Suprapubic skin (tissue), 4 donors: ENCODE measurements at places on chromosomes 13 and 19. TPM values are rescaled to one million over a fixed set of nuclear protein-coding genes. Genes with fewer than 3 reads are reported as not detected.

DNA sequence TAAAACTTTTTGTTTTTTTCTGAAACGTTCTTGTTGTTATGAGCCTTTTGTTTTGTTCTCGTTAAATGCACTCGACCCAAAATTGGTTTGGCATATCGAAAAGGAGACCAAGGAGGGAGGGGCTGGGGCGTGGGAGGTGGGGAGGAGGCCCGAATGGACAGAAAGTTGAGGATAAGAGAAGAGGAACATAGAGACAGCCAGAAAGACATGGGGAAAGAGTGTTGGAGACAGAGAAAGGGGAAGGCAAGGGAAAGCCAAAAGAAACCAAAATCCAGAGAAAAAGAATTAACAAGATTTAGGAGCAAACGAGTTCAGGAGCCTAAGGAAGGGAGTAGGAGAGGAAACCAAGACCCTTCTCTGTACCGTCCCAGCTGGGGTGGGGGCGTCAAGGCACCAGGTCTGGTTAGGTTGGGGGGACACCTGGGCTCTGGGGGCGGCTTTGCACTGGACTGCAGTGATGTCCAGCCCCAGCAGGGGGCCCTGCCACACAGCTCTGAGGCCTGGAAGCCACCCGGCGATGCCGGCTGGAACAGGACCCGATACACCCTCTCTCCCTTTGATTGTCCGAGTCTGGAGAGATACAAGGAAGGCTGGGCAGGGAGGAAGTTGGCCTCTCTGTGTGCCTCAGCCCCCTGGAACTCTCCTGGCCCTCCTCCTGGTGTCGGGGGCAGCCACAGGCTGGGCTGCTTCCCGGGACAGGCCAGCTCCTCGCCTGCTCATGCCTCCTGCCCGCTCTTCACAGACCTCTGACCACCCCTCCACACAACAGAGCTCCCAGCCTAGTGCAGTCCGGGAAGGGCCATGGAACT lies 11.6 kb upstream of the ASF1B start:
- no peak for DNase-seq

DNA sequence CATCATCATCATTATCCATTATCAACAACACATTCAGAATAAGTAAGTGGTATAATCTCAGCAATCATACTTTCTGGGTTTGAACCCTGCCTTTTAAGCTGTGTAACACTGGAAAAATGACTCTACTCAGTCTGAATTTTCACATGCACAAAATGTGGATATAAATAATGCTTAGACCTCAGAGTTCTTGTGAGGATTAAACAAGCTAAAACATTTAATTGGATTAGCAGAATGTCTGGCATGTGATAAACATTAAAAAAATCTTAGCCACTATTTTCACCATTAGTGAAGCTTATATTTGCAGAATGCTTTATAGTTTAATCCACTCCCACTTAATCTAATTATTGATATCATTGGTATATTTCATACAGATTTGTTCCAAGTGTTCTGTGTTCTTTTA lies 412.3 kb downstream of the RFC3 start:
- no peak for DNase-seq

GRCh38 chr13:113488283-113488682 lies 2.2 kb downstream of the DCUN1D2 start:
- no peak for DNase-seq

- no peak for DNase-seq
Observed at GRCh38 chr19:35666251-35666913, at the start of gene UPK1A. Gene UPK1A, plus strand, starts transcription at chr19:35666517. Its CDS starts 296 bp downstream, at chr19:35666813.

DNA sequence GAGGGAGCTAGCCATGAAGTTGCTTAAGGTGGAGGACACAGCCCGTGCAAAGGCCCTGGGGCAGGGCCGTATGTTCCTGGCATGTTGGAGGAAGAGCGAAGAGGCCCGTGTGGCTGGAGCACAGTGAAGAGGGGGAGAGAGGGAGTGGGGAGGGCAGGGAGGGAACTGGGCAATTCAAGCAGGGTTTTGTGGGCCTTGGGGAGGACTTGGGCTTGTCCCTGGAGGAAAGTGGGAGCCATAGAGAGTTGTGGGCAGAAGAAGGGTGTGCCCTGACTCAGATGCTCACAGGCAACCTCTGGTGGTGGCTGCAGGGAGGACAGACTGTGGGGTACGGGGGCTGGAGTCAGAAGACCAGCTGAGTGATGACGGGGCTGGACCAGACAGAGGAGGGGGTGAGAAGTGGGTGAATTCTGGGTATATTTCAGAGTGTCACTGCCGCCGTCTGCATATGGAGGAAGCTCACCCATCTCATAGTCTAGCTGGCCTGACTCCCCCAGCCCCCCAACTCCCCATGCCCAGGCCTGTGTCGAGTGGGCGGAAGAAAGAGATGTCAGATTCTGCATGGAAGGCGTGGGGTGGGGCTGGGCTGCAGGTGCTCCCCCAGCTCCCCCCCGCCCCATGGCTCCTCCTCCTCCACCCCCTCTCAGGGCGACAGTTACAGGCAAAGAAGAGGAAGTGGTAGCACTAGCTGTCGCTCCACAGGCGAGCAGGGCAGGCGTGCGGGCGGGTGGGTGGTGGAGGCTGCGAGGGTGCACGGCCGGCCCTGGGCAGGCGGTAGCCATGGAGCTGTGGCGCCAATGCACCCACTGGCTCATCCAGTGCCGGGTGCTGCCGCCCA lies at the start of gene VAV1:
Gene VAV1 (plus strand): TSS at position 681 of the 838 bp plus-strand sequence. CDS start 100 bp downstream, at position 781.
- peak; percentile 84 for DNase-seq

DNA sequence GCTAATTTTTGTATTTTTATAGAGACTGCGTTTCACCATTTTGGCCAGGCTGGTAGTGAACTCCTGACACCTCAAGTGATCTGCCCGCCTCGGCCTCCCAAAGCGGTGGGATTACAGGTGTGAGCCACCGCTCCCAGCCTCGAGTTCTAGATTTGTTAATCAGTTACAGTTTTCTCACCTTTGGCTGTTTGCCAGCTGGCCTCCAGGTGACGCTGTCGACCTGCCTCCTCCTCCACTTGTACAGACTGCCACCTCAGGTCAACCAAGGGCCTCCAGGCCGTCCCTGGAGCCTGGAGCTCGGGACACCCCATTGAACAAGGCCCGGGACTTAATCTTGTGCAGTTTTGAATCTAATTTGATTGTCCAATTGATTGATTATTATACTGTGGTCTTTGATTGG lies 45.5 kb downstream of the IER2 start:
- no peak for DNase-seq

GRCh38 chr13:34435338-34435737 lies 506.7 kb upstream of the NBEA start:
- no peak for DNase-seq

DNA sequence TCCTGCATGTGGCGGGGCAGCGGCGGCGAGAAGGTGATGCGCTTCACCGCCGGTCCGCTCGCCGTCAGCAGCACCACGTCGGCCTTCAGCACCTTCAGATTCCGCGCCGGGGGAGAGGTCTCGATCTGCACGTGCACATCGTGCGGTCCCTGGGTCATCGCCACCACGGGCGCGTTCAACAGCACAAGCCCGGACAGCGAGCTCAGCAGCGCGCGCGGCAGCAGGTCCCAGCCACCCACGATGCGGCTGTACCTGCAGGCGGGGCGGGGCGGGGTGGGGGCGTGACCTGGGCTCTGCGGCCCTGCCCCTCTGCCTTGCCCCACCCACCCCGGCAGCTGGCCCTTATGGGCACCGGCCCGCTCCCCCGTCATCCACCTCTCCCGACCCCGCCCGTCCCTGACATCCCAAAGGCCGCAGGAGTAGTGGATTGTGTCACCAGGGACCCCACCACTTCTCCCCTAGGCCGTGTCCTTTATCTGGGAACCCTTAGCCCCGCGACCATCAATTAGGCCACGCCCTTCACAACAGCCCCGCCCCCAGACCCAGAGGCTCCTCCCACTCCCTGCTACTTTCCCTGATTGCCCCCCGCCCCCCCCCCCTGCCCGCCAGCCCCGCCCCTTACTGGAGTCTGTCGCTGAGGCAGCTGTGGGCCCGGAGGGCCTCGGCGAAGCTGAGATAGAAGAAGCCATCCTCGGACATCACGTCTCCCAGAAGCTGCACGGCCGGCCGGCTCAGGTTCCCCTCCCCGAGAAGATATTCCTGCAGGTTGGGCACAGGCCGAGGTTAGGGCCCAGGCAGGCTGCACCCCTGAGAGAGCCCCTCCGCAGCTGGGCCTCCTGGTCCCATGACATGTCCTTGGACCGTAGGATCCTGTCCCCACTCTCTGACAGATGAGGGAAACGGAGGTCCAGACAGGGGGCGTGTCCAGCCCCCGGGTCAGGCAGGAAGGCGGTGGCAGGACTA lies 6.1 kb downstream of the IL4I1 start:
- peak; percentile 76 for DNase-seq

DNA sequence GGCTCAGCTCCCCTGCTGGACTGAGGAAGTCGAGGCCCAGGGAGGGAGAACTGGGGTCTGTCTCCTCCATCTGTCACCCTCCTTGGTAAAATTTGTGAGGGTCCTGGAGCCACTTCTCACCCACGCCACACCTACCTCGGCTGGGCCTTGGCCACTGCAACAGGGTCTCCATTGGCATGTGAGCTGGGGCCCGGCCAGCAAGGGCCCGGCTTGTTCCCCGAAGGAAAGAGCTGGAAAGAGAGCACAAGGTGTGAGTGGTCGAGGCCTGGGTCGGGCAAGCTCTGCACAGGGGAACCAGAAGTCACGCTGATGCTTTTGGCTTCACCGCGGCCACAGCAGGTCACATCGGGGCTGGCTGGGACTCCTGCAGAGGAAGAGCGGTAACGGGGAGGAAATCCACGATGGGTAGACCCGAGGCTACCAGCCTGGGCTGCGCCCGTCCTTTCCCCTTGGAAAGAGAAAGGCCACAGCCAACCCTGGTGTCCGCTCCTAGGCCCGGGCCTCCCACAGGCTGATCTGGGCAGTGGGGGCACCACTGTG lies 9.0 kb downstream of the NANOS3 start:
- no peak for DNase-seq

- DNase-seq = no peak
Observed at GRCh38 chr19:42122691-42123607, 9.3 kb downstream of the POU2F2 start.

DNA sequence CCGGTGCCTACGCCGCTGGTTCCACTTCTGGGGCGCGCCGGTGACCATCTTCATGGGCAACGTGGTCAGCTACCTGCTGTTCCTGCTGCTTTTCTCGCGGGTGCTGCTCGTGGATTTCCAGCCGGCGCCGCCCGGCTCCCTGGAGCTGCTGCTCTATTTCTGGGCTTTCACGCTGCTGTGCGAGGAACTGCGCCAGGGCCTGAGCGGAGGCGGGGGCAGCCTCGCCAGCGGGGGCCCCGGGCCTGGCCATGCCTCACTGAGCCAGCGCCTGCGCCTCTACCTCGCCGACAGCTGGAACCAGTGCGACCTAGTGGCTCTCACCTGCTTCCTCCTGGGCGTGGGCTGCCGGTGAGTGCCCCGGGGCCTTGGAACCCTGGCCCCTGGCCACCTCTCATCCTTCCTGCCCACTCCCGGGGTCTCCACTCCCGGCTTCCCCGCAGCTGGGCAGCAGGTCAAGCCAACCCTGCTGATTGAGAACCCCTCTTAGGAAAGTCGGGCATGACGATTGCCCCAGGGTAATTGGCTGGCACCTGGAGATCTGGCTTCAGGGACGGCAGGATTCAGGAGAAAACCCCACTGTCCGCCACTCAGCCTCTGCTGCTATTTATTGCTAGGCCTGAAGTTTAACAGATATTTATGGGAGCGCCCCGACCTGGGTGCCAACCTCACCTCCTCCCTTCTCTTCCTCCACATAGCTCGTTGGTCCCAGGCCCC lies 39.1 kb downstream of the TRPM4 start:
- no peak for DNase-seq

DNA sequence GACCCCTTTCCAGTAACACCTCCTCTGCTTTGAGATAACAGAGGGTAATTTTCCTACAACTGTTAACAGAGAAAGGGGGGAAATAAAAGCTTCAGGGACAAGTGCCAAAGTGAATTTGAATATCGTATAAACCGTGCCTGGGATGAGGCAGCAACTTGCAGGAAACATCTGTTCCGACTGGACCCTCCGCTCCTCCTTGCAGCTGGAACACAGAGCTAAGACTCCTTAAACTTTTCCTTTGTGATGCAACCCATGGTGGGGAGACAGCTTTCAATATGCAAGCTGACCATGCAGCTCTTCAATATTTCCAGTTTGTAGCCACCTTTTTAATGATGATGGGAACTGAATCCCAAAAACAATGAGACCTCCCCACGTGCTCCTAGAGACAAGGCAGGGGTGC lies 432.6 kb downstream of the ZNF536 start:
- DNase-seq = no peak

GRCh38 chr19:41296433-41296871 lies 13.5 kb upstream of the CCDC97 start:
- DNase-seq = no peak

The NCR1 gene
- not detected for total RNA-seq

The ACP7 gene
- total RNA-seq = 15.0 TPM

DNA sequence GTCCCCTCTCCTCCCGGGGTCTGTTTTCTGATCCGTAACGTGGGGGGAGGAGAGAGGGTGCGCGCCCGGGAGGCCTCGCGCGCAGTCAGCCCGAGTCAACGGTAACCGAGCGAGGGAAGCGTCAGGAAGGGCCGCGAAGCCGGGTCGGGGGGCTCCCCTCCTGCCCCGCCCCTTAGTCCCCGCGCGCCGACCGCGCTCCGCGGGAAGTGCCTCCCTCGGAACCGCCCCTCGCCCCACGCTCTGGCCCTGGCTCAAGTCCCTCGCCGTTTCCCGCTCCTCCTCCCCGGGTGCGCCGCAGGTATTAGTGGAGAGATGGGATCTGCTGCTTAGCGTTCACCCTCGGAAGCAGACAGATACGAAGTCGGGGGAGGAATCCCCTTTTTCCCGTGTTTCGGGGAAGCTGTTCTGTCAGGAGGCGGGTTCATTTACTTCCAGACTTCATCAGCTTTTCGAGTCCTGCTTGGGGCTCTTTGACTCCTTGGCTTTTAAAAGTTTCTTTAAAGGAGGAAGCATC lies 770 bp downstream of the HNRNPM start:
- DNase-seq = peak; percentile 80

- DNase-seq = no peak
Observed at GRCh38 chr13:113337976-113338375, 26.0 kb downstream of the GRTP1 start.

The GPR12 gene
- total RNA-seq = 8.3 TPM

DNA sequence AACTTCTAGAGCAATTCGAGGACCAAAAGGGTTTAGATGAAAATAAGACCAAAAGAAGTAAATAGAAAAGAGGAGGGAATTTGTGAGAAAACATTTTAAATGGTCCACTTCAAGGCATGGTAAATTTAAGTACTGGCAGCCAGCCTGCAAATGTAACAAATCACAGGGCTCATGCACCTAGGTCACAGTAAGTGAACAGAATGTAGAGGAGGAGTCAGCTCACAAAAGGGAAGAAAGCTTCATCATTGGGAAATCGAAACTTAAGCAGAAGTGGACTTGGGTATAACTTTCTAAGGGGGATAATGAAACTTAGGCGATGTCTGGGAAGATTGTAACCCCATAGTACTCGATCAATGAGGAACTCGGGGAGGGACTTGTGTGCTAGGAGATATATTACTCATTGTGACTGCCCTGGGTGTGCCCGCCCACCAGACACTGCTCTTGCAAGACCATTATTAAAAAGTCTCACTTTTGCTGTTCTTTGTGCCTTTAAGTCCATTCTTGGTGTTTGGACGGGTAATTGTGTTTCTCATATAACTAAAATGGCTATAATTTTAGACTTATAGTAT lies 1053.6 kb upstream of the MIR17HG start:
- no peak for DNase-seq

GRCh38 chr13:21960108-21960507 lies 289.2 kb downstream of the FGF9 start:
- no peak for DNase-seq
